Effector memory CD4-positive, alpha-beta T cell (primary cell): ENCODE measurements at places on chromosomes 16 and 17.

DNA sequence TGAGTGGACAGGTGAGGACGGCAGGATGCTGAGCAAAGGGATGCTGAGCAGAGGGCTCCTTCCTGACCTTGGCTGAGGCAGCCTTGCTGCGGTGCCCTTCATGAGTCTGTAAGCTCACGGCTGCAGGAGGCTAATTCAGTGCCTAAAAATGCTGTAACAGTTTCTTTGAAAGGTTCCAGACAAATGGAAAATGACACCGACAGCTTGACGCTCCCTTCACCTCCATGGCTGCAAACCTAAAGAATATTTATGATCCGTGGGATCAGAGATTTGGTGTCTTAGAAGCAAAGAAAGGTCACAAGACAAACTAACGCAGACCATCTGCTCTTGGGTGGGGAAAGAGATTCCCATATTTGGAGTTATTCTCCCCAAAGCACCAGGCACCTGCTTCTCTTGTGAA is 28.0 kb downstream of the TOM1L2 start:
- no peak for DNase-seq

DNA sequence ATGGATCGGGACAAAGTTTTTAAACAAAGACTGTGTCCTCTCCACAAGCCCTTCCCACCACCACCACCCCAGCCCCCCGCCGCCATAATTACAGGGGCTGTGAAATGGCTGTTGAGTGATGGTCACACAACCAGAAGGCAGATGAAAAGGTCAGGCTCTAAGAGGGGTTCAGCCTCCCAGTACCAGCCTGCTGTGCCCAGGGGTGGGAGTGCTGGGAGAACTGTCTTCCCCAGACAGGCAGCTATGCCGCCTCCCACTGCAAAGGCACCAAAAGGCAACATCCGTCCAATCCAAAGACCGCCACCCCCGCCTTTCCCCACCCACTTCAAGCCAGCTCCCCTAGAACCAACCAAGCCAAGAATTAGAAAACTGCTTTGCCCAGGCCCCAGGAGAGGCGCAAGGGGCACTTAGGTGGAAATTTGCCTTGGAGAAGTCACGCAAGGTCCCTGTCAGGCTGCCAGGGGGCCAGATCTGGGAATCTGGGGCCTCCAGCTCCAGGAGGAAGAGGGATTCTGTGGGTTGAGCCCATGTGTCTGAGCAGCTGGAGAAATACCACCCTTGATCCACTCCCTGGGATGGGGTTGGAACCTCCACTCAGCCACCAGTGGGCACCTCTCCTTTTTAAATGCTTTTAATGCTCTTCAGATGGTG is 14.4 kb downstream of the CARHSP1 start:
- no peak for DNase-seq

DNA sequence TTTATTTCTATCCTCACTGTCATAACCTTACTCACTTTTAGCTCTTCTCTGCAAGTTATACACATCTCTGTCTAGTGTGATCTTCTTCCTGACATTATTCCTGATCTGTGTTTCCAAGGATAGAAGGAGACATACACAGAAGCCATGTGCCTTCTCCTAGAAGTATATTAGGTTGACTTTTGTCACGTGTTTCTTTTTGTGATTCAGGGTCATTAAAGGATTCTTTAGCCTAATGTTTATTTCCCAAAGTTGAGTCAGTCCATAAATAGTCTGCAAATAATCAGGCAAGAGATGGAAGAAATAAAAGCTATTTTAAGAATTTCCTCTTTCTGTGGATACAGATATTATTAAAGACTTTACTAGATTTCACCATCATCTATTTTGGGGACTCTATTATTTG is 214.1 kb upstream of the GOT2 start:
- DNase-seq: no peak

DNA sequence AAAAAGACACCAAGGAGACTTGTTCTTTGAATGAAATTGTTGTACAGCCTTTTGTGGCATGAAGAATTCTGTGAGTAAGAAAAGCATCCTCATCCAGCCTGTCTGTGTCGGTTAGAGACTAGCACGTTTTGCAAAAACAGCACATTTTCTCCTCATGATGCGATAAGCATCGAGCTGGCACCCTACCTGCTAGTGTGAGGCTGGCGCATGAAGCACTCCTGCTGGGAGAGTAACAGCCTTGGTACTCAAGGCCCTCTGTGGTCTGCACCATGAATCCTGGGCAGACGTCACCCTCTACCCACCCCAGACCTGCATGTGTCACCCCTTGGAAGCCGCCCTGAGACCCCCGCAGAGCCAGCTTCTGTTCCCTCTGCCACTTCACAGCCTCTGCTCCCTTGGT is 92.6 kb upstream of the TMEM132E start:
- no peak for DNase-seq

DNA sequence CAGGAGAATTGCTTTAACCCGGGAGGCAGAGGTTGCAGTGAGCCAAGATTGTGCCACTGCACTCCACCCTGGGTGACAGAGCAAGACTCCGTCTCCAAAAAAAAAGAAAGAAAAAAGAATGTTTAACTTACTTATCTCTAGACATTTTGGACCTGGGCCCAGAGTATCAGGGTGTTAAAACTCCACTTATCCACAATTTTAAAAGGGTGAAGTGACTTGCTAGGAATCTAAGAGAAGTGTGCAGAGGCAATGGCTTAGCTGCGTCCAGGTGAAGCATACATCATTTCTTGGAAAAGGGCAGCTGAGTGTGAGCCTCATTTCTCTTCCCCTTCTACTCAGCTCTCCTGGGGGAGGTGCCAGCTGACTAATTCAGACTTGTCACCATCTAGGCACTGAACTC is 25.1 kb downstream of the ALDH3A2 start:
- no peak for DNase-seq

GRCh38 chr17:54876656-54877195 is 23.9 kb upstream of the TOM1L1 start:
- DNase-seq: no peak

- DNase-seq: peak; percentile 75
Measured at GRCh38 chr16:30184096-30184890, 891 bp downstream of the CORO1A start.

- DNase-seq: no peak
Measured at GRCh38 chr17:81109957-81110356, 55.4 kb upstream of the PVALEF start.

GRCh38 chr17:4708436-4708835 is 2.0 kb upstream of the ARRB2 start:
- DNase-seq: peak; percentile 49

GRCh38 chr17:64787255-64787920 is 125.3 kb upstream of the SMURF2 start:
- no peak for DNase-seq

- DNase-seq: no peak
Measured at GRCh38 chr17:83099570-83100181, 20.3 kb downstream of the METRNL start.

DNA sequence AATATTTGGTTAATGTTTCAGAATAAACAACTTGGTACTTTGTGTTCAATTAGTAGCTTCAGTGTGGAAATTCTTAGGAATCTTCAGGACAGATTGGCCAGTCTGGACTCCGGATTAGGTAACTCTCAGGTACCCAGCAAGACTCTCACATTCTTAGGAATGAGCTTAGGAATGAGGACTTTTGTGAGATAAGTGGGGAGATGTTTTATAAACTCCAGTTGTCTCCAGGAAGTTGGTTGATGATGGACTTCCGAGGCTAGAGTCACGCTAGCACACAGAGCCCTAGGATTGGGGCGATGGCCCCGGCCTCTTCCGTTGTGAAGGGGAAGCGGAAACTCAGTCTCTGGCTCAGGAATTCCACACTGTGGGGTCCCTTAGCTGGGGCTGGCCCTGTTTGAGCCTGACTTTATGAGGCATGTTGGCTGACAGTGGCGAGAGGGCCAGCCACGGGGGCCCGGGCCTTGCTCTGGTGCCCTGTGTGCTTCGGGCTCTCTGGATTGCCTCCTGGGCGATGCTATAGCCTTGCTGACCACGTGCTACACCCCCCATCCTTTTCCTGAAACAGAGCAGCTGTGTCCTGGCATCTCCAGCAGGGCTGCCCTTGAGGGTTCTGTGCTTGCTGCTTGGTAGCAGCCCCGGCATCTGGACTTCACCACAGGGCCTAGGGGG is 32.4 kb downstream of the RAB11FIP3 start:
- DNase-seq: no peak

DNA sequence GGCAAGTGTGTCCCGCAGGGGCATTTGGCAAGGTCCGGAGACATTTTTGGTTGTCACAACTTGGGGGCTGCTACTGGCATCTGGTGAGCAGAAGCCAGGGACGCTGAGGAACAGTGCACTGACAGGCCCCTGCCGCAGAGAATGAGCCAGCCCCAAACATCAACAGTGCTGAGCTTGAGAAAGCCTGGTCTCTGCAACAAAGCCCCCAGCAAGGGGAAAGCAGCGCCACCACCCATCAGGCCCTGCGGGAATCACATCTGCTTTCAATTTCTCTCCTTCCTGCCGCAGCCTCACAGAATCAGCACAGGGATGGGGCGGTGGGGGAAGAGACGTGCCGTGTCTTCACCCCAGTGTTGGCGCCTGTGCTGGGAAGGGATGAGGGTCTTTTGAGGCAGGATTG is 14.8 kb upstream of the PRPSAP1 start:
- DNase-seq: no peak

GRCh38 chr17:52048137-52048898 is 110.2 kb downstream of the CA10 start:
- DNase-seq: no peak

DNA sequence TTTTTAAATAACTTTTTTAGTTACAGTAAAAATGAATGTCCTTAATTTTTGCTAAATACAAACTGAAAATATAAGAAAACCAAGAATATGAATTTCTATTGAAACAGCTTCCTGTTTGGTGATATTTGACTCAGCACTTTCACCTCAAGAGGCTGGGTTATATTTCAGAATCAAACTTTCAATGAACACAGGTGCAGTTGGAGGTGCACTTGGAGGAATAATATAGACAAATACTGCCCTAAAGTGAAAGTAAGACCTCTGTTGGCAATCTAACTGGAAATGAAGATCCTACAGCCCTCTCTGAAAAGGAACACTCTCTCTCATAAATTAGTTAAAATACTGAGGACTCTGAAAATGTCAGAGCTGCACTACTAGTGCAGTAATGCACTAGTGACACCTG is 106.2 kb downstream of the BRIP1 start:
- DNase-seq: no peak

- DNase-seq: no peak
Measured at GRCh38 chr16:10683170-10683569, 11.6 kb downstream of the TEKT5 start.

- no peak for DNase-seq
Measured at GRCh38 chr16:56343661-56344517, 81.5 kb downstream of the AMFR start.

- DNase-seq: no peak
Measured at GRCh38 chr16:9622268-9622667, 530.8 kb downstream of the HAPSTR1 start.

DNA sequence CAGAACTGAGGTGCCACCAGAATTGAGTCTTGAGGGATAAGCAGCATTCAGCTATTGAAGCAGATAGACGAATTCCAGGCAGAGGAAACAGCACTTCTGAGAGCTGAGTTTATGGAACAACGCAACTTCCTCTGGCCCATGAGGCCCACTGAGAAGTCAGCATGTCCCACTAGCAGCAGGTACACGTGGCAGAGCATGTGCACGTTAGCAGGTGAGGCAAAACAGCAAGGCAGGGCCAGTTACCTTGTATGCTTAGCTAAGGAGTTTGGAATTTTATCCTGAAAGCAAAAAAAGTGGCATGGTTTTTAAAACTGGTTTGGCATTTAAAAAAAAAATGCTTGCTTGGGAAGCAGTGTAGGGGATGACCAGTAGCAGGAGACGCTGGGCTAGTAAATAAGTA is 305.6 kb downstream of the CPPED1 start:
- DNase-seq: no peak

DNA sequence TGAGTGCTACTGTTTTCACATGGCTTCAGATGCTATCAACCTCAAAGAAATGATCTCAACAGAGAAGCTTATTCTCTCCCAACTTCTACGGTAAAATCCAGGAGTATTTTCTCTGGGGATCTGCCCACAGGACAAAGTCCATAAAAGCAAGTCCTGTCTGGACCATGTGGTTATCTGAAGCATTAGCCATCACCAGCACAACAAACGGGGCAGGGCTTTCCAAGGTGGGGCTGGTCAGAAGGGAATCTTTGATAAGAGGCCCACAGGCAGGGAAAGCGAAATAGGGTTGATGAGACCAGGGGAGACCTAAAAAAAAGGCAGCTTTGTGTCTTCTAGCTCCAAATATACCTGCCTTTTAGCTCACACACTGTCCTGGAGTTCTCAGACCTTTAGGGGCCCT is 38.7 kb upstream of the CACNG3 start:
- no peak for DNase-seq

DNA sequence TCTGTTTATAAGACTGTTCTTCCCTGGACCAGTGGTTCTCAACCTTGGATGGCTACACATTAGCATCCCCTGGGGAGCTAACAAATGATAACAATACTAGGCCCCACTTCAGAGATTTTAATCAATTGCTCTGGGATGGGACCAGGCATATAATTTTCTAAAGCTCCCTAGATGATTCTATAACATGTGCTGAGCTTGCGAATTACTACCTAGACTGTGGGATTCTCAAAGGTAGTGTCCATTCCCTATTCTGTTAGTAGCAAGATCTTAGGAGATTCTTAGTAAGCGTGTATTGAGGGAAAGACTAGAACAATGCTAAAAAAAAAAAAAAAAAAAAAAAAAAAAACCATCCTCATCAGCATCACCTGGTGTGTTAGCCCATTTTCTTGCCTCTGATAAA is 412.0 kb upstream of the CDH5 start:
- DNase-seq: no peak

GRCh38 chr16:68961778-68962402 is 118.6 kb downstream of the TANGO6 start:
- no peak for DNase-seq

GRCh38 chr16:50300942-50301625 is 34.7 kb downstream of the ADCY7 start:
- no peak for DNase-seq

- no peak for DNase-seq
Measured at GRCh38 chr17:3551189-3551588, 6.4 kb downstream of the TRPV3 start.

DNA sequence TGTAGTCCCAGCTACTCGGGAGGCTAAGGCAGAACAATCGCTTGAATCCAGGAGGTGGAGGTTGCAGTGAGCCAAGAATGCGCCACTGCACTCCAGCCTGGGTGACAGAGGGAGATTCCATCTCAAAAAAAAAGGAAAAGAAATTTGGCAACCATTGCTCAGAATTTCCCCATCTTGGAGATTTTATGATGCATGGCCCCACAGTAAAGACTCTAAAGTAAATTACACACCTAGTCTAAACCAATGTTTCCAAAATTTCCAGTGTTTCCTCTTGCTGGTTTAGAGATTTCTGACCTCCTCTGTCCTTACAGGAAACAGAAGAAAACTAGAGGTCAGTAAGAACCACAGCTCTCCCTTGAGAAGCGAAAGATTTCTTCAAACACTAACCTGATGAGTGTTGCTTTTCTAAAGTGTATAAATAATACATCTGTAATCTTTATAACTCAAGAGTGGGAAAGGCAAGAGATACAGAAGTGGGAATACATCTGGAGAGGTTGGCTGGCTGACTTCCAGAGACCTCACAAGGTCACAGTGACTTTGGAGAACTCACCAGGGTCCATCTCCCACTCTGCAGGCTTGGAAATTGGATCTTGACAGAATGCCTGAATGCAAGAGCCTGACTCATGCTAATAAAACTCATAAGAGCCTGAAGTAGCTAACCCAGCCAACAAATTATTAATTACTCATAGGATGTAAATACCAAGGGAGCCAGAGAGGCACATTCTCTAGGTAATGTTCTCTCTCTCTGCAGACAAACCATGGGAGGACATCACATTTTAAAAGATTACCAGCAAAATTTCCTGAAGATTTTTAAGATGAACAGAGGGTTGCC is 8.8 kb downstream of the ADAT1 start:
- no peak for DNase-seq
